ENCODE measurements at places on chromosomes 7 and 10.

DNA sequence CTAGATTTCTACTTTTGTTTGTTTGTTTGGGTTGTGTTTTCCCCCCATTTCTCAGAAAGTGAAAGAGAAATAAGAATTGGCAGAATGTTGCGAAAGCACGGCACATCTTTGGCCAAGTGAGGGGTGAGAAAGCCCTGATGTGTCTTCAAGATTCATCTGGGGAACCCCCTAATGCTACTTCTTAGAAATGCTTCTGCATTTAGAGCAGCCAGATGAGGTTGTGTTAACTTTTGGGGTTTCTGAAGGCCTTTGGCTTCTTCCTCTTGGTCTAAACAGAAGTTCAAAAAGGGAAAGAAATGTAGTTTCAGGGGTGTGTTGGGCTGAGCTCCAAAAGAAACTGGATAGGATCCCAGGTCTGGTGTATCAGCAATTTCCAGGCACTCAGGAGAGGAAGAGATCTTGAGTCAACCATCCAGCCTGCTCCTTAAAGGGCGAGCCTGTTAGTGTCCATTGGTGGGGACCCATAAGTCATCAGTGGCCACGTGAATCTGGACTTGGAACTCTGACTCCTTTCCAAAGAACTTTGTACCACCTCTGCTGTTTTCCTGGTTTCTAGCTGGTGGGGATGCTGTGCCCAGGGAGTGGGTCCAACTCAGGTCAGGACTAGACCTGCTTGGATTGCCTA lies 6.5 kb downstream of the DUSP5 start:
- no peak for DNase-seq

DNA sequence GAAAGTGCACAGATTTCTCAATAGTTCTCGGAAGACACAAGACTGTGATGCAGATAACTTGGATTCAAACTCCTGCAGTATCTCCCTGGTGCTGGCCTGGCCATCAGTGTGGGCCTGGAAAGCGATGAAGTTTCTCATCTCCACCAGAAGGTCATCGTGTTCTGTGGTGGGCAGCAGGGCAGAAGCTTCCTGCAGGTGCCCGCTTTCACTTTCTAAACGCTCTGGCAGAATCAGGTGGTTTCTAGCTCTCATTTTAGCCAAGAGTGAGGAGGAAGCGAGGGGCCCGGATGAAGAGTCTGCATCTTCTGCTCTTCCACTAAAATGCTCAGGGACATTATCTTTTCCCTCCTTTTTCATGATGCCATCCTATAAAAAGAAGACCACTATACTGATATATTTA lies 63.0 kb upstream of the DRGX start:
- DNase-seq, result no peak

DNA sequence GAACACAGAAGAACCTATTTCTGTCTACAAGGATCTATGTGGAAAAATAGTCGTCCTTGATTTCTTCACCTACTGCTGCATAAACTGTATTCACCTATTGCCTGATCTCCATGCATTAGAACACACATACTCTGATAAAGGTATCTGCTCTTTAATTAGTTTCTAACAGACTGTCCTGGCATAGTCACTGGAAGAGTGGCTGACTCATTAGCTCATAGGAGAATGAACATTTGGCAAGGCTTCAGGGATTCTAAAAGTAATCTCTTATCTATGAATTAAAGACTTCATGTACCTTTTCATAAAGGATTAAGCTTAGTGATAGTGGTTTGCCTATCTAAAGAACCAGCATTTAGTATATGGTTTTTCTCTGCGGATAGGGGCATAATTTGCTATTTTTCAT lies 4.1 kb downstream of the NHLRC2 start:
- no peak for DNase-seq

GRCh38 chr7:28840592-28840995 lies 117.5 kb downstream of the TRIL start:
- DNase-seq, result no peak

DNA sequence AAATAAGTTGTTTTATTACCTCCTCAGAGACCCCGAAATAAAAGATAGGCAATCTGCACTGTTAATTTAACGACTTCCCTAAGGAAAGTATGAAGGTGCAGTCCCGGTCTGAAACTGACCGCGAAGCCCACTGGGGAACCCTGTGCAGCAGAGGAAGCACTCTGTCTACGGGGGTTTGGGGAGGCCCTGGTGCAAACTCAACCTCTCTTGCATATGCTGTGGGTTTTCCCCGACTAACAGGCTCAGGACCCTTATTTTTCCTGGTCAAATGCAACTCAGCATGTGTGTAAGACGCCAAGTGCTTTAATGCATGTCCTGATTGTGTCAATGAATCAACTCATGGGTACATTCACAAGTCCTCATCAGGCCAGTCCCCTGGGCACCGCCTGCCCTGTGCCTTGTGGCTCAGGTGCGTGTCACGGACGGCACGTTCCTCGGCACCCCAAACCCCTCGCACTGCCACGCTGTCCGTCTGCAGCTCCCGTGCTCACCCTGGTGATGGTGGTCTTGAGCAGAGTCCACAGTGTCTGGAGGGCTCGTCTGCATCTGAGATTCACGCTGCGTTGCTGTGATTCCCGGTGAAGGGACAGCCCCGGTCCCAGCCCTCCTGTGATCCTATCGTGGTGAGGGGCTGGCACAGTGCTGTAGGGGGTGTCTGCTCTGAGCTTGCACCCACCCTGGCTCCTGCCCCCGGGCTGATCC lies 33.8 kb downstream of the JAKMIP3 start:
- no peak for DNase-seq

- no peak for DNase-seq
These were observed at the start of gene ADRB1 for GRCh38 chr10:114043532-114044246. TSS of gene ADRB1 (plus strand) at chr10:114043866. CDS start at chr10:114044133, 267 bp downstream.

GRCh38 chr7:102860351-102860811 lies 52.4 kb upstream of the LRRC17 start:
- DNase-seq, result no peak

DNA sequence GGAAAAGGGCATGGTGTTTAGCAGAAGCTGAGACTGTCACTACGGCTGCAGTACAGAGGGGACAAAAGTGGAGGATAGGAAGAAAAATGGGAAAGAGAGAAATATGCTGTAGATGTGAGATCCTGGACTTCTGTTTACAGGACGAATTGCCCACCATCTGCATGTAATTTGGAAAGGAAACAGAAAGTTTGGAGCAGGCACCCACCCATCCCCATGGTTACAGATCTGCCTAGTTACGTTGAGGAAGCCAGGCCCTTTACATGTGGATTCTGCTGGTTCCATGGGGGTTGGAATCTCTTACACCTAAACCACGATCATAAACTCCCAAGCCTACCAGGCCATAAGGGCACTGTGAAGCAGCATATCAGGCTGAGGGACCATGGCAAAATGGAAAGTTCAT lies 84.3 kb downstream of the WDFY4 start:
- DNase-seq, result no peak

GRCh38 chr10:71939304-71939703 lies 24.9 kb upstream of the CHST3 start:
- no peak for DNase-seq

- DNase-seq, result no peak
These were observed 9.4 kb downstream of the PDAP1 start for GRCh38 chr7:99398891-99399445.

DNA sequence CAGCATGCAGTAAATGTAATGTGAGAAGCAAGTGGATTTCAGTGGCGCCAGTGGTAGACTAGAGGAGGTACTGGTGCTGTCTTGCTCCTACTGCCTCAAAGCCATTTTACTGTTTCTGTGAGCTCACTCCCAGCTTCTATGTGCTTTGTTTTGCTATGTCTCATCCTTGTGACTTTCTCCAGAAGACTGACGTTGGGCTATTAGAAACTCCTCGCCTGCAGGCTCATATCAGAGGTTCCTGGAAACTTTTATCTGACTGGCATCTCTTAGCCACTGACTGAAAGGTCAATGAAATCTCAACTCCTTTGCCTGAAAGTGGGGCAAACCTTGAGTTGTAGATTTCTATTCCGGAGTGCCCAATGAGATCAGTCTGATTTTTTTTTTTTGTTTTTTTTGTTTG lies 66.4 kb upstream of the SORCS1 start:
- no peak for DNase-seq

- DNase-seq, result no peak
These were observed 465 bp upstream of the TRIM24 start for GRCh38 chr7:138459413-138460175.

Data from GOT3 (cell line).